ENCODE measurements at places on chromosomes 11 and 22.

DNA sequence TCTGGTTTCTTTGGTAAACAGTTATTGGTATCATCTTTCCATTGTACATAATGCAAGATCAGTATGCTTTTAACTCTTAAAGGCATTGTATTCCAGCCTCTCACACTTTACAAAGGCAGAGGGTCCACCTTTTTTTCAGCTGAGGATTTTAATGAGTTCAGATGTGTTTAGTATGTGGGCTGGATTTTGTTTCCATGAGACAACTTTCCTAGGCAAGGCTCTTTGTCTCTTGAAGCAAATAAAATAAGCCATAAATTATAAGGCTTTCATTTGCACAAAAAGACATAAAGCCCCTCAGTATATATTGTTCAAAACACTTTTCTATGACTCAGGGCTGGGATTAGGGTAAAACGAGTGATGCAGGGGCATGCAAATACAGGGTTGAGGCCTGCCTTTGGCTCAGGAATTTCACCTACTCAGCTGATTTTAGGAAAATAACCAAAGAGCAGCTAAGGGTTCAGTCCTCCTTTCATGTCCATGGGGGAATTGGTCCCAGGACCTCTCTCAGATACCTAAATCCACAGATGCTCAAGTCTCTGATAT is 7.6 kb downstream of the MMP20 start:
- no peak for DNase-seq

DNA sequence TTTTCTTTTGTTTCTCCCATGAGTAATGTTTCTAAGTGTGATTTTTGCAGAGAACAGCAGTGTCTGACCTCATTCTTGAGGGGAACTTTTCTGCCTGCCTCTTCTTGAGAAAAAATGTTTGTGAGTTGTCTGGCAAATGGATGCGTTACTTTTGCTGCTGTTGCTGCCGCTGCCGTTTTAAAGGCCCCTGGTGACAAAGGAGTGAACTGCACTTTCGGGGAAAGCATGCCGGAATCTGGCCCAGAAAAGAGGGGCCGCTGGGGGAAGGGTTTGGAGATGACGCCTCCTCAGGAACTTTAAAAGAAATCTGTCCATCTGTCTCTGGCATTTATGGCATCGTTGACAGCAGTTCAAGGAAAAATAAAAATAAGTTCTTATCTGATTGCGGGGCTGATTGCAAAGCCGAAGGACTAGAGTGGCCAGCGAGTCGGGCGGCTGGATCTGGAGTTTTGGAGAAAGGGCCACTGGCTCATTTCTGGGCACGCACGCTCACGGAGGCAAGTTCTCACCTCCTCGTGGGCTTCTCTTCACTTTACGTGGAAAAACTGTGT is 16.5 kb downstream of the ZBTB16 start:
- DNase-seq = no peak

GRCh38 chr11:15988693-15989231 is 367.6 kb downstream of the SOX6 start:
- DNase-seq = no peak

DNA sequence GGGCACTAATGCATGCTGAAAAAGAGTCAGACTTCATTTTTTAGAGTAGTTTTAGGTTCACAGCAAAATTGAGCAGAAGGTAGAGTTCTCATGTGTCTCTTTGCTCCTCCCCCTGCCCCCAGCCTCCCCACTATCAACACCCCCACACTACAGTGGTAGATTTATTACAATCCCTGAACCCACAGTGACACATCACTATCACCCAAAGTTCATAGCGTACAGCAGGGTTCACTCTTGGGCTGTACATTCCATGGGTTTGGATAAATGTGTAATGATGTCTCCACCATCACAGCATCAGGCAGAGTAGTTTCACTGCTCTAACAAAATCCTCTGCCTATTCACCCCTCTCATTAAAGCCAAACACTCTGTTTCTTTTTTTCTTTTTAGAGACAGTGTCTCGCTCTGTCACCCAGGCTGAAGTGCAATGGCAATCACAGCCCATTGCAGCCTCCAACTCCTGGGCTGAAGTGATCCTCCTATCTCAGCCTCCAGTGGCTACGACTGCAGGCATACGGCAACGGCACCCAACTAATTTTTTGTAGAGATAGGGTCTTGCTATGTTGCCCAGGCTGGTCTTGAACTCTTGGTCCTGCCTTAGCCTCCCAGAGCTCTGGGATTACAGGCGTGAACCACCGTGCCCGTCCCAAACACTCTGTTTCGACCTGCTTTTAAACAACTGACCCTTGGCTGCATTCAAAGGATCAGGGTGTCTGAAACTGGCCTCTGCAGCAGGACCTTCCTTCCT is 4.1 kb downstream of the BEST1 start:
- no peak for DNase-seq

DNA sequence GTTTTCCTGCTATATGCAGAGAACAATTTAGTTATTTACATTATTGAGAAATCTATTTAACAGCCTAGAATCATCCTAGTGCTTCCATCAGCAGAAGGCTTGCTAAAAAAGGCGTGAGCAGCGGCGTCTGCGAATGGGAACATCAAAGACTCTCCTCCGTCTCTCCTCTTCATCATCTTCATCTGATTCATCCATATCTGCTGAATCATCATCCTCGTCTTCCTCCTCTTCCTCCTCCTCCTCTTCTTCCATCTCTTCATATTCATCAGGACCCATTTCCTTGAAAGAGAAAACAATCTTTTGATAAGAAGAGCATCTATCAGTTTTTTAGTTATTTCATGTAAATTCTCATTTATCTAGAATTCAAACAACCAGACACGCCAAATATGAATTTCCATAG is 5.6 kb upstream of the CD59 start:
- DNase-seq = no peak

DNA sequence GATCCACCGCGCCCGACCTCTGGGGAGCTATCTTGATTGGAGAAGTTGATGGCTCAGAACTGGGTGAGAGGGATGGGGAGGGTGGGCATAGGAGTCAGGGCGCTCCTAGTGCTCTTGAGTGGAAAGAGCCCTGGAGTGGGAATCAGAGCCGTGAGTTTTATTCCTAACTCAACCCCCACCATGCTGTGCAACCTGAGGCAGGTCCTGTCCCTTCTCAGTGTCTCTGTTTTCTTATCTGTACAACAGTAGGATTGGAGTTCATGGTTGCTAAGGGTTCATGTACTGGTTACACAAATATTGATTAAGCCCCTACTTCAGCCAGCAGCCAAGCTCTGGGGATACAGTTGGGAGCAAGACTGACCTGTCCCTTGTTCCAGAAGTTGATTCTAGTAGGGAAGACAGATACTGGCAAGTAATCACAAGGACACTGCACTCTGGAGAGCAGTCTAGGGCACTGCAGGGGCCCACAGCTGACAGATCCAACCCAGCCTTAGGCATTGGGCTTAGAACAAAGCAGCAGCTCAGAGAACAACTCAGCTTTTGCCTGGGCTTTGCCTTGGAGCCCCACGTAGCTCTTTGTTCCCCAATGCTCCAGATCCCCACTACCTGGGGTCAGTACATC is 12.4 kb upstream of the DAGLA start:
- no peak for DNase-seq

- no peak for DNase-seq
Measured at GRCh38 chr11:77094841-77095365, 7.7 kb upstream of the OMP start.

DNA sequence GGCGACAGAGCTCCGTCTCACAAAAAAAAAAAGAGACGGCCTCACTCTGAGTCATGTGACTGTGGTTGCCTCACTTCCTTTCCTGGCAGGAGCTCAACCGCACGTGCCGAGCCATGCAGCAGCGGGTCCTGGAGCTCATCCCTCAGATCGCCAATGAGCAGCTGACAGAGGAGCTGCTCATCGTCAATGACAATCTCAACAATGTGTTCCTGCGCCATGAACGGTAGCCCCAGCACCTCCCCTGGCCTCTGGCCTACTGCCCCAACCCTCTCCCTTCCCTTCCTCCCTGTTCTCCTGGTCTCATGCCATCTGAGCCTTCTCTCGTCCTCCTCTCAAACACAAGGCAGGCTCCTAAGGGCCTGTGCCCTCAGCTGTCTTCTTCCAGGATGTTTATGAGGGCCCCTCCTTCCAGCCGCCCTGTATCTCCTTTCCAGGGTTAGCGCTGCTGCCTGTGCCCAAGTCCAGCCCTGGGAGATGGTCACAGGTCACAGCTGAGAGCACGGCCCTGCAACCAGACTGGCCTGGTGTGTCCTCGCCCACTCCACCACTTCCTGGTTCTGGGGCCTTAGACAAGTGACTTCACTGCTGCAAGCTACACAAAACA is 30.7 kb downstream of the TOM1 start:
- DNase-seq = no peak

DNA sequence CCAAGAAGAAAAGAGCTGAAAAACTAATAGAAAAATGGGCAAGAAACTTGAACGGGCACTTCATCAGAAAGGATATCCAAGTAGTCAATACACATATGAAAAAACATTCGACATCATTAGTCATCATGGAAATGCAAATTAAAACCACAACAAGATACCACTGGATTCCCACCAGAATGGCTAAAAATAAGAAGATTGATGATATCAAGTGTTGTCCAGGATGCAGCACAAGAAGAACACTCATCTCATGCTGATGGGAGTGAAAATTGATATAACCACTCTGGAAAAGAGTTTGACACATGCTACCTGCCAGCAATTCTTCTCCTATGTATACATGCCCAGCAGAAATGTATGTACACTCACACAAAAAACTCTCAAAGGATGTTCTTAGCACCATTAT is 26.9 kb upstream of the SCUBE2 start:
- no peak for DNase-seq

GRCh38 chr22:25661073-25661472 is 80.9 kb upstream of the MYO18B start:
- DNase-seq = no peak

Measured in G401 (cell line).